ENCODE measurements at places on chromosomes 11 and 22.

DNA sequence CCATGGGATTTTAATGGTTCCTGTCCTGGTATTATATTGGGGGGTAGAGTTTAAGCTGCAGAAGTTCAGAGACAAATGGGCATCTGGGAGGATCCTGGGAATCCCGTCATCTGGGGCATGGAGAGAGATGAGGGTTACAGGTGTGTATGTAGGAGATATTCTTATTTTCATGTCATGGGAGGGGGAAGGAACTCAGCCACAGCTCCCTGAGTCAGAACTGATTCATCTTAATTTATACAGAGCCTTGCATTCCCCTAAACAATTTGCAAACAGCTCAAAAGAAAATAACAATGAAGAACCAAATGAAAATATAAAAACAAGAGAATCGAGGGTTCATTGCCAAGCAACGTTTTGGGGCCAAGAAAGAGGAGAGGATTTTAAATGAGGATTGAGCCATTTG, 155.9 kb upstream of the TBCEL start:
- no peak for DNase-seq

DNA sequence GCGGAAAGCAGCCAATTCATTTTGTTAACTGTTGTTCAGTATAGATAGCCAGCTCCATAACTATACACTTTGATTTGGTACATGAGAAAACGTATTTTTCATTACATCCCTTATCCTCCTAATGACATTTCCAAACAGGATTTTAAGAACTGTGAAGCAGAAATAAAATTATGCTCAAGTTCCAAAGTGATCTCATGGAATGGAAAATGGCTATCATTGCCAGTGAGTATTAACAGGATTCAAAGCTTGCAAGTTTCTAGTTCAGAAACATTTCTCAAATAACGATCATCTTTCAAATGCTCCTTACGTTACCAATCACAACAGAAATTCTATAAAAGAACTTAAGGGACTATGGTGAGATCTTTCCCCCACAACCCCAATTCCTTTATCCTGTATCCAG, 53.7 kb downstream of the CADM1 start:
- no peak for DNase-seq

DNA sequence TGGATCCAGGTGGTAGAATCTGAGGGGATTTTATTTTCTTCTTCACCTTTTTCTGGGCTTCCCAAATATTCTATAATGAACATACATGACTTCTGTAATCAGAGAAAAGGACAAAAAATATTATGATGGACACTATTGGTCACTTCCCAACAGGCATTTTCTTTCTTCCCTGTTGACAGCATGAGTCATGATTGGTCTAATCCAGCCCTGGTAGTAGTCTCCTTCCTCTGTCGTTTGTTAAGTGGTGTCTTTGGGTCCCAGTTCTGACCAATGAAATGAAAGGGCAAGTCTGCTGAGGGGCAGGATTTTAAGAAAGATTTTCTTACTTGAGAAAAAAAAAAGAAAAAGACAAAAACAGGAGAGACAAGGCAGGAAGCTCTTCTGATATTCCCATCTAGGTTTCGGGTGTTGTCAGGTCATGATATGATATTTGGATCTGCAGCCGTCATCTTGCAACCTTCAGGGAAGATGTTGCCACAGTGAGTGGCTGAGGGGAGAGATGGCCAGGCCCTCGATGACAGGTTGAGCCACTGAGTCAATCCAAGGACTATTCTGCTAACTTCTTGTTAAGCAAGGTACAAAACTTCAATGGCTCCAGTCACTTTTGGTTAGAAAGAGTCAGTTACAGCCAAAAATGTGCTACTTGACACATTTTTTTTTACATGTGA, 23.3 kb upstream of the PLEKHB1 start:
- no peak for DNase-seq

DNA sequence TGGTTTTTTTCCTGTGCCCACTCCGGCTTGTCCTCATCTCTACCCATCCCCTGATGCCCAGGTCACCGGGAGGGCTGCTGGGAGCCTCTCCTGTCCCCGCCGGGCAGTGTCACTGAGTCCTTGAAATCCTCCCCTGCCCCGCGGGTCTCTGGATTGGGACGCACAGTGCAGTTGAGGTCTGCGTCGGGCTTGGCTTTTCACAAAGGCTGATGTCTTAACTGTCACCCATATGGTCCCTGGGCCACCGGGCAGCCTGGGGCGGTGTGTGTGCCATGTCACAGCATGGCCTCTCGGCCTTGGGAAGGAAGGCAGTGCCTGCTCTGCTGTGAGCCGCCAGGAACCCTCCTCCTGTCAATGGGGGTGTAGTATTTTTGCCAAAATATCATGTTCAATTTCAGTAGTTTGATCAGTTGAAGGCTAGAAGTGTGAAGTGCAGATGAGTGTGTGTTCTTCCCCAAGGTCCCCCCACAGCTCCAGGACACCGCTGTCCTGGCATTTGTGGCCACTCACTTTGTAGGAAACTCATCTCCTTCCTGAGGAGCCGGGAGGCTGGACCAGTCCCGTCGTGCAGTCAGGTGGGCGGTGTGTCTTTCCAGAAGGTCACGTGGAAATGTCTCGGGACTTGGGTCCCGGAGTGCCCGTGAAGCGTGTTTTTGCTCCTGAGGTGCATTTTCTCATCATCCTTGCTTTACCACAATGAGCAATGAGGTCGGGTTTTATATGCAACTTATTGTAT, 37.6 kb downstream of the CTTN start:
- DNase-seq: no peak

- DNase-seq: no peak
These were observed 25.8 kb upstream of the ST3GAL4 start for GRCh38 chr11:126329644-126330211.

- no peak for DNase-seq
These were observed 425.4 kb downstream of the JRKL start for GRCh38 chr11:96815236-96815635.

- DNase-seq: no peak
These were observed 3.3 kb upstream of the TRIM29 start for GRCh38 chr11:120141113-120141767.

DNA sequence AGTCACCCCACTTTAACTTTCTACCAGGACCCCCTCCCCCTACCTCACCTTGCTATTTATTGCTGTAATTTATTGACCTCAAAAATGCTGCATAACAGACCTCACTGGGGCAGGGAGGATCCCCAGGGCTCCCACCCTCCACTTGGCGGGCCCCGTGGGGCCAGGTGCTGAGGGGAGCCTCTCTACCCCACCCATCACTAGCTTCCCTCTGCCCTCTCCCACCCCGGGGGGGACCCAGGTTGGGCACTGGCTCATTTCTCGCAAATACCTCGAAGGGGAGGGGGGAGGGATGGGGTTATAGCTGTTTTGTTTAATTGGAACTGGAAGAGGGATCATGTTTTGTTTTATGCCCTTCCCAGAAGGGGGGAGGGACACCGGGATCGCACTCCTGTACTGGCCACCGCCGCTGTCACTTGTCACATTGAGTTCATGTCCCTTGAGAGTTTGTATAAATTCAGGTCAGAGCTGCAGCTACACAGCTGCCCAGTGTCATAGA, 16.3 kb upstream of the TMEM191C start:
- no peak for DNase-seq

DNA sequence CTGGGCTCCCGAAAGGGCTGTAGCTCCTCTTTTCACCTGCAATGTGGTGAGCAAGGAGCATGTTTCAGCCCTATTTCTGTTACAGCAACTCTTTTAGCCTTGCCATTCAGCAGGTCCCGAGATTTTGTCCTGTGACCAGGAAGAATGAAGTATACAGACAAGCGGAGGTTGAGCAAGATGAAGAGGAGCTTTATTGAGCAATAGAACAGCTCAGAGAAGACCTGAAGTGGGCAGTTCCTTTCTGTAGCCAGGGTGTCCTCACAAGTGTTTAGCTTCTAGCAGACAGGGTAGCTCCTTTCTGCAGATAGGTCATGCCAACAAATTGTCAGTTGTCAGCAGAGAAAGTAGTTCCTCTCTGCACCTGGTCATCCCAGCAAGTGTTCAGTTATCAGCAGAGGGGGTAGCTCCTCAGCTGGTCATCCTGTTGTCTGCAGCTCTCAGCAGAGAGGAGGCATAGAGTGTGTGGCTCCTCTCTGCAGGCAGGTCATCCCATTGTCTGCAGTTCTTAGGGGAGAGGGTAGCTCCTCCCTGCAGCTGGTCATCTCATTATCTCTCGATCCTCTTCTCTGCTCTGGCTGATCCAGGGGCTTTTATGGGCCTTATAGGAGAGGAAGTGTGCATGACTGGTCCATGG, 5.4 kb upstream of the OR56A4 start:
- no peak for DNase-seq

DNA sequence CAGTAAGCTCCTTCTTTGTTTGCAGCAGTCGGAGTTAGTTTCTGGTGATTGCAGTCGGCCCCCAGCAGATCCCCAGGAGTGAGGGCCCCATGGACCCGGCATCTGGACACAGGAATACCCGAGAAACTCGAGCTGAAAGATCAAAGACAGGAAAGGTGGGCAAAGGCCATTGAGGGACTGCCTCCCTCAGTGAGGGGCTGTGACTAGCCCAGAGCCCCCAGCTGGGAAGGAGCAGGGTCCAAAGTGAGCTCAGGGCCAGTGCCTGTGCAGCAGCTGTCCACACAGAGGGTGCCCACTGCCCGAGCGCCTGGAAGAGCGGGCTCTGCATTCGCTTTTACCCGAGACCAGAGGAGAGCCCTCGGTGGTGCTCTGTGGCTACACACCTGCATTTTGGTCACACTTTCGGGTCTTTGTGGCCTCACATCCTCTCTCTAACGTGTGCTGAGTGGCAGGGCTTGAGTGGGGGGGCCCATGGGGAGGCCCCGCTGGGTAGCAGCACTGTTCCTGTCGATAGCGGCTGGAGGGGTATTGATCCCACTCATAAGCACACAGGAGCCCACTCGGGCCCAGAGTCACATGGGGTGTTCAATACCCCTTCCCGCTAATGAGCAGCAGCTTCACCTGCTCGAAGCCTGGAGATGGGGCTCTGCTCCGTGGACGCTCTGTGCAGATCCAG, 532.9 kb downstream of the TBC1D22A start:
- DNase-seq: no peak

GRCh38 chr22:24518771-24519485, 23.8 kb downstream of the UPB1 start:
- no peak for DNase-seq

DNA sequence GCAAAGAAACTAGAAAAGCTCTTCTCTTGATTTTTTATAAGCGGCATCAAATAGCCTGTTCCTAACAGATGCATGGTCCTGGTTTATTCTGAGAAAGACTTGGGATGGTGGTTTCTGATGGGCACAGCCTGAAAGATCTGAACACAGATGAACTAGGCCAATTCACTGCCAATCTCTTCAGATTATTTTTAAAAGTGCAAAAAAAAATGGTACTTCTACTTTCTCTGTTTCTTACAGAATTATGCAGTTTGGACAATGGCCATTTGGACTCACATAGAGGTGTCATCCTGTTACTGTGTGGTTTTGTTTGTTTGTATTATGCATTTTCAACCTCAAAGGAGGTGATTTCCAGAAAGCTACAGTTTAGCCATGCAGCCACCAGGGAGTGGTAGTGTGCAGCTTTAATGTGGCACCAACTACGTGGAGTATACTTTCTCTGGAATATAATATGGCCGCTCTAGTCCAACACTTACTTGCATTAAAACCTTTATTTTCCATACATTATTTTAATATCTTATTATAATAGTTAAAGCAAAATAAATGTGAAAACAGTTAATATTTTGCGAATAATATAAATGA, 469.8 kb upstream of the KIRREL3 start:
- no peak for DNase-seq

DNA sequence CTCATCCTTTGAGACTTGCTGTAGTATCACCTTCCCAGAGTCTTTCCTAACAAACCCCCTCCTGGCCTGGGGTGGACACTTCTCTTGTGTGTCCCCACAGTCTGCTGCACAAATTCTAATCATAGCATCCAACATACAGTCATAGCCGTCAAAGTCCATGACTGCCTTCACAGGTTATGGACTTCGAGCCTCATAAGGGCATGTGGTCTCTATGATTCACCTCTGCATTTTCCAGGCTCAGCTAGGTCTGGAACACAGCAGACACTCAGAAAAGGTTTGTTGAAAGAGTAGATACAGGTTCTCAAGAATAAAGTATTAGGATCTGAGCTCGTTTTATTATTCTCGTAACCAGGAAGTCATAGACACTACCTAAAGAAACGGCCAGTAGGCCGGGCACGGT, 13.2 kb upstream of the SCUBE2 start:
- no peak for DNase-seq

GRCh38 chr11:12122083-12122482, 11.7 kb downstream of the MICAL2 start:
- no peak for DNase-seq

DNA sequence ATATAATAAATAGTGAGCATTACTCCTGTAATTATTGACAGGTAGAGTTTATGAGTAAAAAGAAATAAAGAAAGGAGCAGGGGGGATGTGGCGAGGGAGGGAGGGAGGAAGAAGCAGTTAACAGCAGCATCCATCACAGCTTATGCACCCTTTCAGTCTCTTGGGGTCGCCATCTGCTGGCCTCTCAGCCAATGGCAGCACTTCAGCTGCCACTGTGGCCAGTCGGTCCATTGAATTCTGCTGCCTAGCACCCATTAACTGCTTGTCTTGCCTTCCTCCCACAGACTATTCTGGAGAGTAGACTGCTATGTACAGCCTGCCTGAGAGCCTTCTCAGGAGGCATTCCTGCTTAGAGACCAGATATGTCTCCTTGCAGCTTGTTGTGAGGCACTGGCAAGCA, 388.3 kb downstream of the TENM4 start:
- DNase-seq: no peak

DNA sequence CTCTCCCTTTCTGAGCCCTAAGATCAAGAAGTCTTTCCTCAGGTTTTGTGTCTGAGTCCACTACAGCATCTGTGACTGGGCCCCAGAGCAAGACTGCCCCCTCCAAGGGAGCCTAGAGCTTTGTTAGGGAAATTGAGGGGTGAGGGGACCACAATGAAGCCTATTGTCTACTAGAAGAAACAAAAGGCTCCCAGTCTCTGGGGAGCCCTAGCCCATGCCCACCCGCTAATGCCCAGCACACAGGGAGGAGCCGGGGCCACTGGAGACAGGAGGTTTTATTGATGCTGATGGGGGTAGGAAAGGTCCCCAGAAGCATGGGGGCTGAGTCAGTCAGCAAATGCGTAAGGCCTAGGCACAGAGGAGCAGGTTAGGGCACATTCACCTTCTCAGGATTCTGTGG, 14.0 kb downstream of the RHOG start:
- no peak for DNase-seq

DNA sequence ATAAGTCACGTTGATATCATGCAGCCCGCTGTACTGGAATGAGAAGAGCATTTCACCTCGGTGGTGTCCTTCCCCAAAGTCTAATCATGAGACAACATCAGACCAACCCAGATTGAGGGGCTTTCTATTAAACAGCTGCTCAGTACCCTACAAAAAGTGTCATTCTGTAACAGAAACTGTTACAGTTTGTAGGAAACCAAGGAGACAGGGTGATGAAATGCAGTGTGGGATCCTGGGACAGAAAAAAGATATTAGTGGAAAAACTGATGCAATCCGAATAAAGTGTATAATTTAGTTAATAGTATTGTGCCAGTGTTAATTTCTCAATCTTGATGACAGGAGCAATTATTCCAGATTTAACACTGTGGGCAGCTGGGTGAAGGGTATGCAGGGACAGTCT, 128.0 kb downstream of the MICAL2 start:
- DNase-seq: no peak

GRCh38 chr11:112470355-112470754, 209.7 kb upstream of the PLET1 start:
- no peak for DNase-seq

Measured in left ventricle myocardium inferior (tissue), 1 donor.